ENCODE measurements at places on chromosomes 4 and X.
A peak's percentile ranks its signal among the peaks of the same experiment; 100 is the strongest.

- DNase-seq, result no peak
Observed at GRCh38 chrX:57643698-57644097, 36.4 kb downstream of the NLRP2B start.

GRCh38 chrX:9090766-9091165 is 56.8 kb upstream of the FAM9B start:
- DNase-seq, result no peak

DNA sequence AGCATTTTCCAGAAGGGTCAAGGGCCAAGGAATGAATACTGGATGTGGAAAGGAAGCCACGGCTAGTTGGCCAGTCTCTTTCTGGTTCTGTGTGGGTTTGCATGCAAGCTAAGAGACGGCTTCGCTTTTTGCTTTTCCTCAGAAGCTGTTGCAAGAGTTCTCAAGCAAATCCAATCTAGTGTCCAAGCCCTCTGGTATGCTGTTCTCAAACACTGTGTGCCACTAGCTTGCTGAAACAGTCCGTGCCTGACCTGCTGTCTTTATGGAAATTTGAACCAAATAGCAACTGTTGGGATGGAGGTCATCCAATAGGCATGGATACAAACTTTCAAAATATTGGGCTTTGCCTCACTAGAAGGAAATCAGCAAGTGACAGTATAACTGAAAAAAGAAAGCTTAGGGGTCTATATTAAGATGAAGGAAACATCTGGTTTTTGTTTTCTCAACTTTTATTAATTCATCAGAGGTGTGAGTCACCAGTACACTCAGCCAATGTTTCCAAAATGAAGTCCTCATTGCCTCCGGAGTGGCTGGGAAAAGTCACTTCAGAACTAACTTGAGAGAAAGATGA is 70.5 kb downstream of the SLC9A6 start:
- no peak for DNase-seq

- no peak for DNase-seq
Observed at GRCh38 chr4:118904418-118904817, 15.8 kb downstream of the SYNPO2 start.

GRCh38 chrX:139692908-139693307 is 15.1 kb downstream of the MCF2 start:
- no peak for DNase-seq

- no peak for DNase-seq
Observed at GRCh38 chrX:26109142-26109541, 29.0 kb upstream of the MAGEB18 start.

GRCh38 chr4:15836362-15836761 is 58.2 kb downstream of the CD38 start:
- no peak for DNase-seq

DNA sequence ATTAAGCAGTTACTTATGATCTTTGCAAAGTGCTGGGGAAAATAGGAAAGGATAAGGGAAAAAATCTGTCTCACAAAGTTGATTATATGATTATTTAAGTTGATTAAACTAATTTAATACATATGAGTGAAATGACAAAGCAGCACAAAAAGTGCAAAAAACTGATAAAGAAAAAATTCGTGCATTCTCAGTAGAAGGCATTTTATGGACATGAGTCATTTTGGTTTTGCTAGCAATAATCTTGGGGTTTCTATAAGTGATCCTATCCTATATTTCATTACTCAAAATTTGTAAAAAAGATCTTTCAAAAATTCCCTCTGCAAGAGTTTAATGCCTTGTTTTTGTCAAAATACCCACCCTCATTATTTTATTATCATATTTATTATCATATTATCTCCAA is 224.2 kb upstream of the ANXA10 start:
- DNase-seq, result no peak

DNA sequence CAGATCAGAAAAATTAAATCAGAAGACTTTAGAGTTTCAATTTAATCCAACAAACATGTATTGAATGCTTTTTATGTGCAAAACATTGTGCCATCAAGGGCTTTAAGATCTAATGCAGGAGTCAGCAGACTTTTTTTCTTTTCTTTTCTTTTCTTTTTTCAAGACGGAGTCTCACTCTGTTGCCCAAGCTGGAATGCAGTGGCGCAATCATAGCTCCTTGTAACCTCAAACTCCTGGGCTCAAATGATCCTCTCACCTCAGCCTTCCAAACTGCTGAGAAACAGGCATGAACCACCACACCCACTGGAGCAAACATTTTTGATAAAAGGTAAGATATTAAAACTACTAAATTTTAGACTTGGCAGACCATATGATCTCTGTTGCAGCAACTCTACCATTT is 24.6 kb upstream of the LRBA start:
- DNase-seq, result no peak

DNA sequence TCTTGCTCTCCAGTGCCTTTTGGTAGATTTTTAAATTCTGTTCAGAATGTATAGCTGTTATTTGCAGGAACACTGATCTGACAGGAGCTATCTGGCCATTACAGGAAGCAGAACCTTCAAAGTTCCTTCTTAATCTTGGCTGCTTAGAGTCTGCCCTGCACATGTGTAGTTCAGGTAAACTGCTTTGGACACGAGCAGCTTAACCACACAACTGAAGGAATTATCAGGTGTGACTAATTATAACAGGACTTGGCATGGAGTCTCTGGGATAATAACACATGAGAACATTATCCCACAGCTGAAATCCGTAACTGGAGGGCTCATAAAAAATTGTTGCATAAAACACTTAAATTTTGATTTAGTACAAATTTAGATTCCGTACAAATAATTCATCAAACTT is 11.6 kb upstream of the ING2 start:
- DNase-seq, result no peak

- DNase-seq, result no peak
Observed at GRCh38 chr4:41394481-41394894, 137.8 kb downstream of the UCHL1 start.

- DNase-seq, result no peak
Observed at GRCh38 chrX:84186603-84187532, 1.1 kb downstream of the RPS6KA6 start.

DNA sequence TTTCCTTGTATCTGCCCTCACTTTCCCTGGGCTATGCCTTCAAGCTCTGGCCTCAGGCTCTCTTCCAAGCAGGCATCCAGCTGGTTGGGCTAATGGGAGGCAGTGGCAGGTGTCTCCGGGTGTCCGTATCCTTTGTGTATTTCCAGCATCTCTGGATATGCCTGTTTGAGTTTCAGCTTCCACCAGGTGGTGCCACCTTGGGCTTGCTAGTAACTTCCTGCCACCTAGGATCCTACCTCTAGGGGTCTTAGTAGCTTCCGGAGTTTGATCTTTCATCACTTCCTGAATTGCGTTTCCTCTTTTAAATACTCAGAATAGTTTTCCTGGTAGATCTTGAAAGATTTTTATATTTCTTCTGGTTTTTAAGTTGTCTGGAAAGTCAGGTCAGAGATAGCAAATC is 23.2 kb upstream of the ANOS1 start:
- no peak for DNase-seq

DNA sequence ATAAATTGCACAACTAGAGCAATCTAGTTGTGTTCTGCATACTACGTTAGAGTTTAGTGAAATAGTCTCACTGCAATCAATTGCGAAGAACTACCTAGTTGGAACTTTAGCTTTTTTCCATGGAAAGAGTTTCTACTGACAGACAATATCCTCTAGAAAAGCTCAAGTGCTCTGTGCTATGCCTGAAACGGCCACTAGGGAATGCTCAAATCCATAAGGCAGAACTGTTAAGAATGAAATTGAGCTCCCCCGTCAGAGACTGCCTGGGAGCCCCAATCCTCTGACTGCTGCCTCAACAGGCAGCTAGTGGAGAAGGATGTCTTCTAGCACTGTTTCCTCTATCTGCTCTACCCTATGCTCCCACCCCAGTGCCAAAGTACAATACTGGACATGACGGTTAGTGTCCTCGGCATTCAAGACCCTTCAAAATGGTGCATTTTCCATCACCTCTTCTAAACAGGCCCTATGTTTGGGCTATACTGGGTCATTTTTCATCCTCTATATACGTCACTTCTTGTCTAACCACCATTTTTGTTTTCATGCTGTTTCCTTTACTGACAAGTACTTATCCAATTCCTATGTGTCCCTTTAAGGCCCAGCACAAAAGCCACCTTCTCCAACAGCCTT is 35.3 kb downstream of the FRMD7 start:
- DNase-seq, result peak; percentile 10

DNA sequence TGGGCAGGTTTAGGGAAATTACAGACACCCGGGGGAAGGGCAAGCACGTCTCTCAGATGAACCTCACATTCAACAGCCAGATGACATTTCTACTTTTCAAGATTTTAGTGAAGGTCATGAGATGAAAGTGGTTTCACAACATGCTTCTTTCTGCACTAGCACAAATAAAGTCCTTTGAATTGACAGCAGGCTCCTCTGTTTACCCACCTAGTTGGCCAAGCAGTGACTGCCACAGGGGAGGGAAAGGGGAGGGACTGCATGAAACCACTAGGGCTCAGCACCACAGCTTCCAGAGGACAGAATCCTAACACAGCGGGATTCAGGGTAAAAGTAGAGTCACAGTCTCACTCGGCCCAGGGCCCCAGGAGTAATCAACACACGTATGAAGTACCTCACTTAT is 6.2 kb downstream of the RAB40A start:
- DNase-seq, result no peak

DNA sequence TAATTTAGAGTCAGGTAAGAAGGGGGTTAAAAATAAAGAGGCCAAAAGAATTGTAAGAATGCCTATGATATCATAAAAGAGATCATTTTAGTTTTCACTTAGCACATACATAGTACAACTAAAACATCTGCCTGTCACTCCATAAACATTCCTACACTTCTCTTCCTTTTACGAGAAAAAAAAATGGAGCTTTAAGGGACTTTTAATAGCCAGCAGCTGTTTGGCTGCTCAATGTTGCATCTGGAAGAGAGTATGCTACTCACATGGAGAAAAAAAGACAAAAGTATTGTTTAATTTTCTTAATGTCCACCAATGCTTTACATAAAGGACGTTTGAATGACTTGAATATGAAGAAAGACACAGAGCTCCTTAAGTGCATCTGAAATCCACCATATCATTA is 48.7 kb upstream of the TNIP3 start:
- DNase-seq, result no peak

DNA sequence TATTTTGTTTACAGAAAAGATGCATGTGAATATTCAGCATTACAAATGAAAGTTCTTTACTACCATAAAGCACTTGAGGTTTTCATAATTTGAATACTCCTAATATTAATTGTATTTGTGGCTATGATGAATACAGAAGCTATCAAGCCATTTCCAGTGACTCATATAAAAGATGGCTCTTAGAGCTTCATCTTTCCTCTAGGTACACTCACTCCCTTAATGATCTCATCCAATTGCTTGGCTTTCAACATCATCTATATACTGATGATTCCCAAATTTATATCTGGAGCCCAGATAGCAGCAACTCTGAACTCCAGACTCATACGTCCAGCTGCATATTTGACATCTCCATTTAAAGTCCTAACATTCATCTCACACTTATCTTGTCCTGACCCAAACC is 183.4 kb upstream of the FAM241A start:
- DNase-seq, result no peak

DNA sequence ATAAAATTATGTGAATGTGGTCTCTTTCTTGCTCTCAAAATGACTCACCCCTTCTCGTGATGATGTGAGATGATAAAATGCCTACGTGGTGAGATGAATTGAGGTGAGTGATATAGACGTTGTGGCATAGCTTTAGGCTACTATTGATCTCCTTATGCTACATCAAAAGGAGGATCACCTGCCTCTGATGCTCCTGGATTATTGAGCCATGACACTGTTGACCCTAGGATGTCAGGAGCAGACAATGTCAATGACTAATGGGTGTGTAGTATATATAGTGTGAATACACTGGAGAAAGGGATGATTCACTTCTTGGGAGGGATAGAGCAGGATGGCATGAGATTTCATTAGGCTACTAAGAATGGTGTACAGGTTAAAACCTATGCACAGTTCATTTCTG is 210.7 kb upstream of the PRPS2 start:
- no peak for DNase-seq

DNA sequence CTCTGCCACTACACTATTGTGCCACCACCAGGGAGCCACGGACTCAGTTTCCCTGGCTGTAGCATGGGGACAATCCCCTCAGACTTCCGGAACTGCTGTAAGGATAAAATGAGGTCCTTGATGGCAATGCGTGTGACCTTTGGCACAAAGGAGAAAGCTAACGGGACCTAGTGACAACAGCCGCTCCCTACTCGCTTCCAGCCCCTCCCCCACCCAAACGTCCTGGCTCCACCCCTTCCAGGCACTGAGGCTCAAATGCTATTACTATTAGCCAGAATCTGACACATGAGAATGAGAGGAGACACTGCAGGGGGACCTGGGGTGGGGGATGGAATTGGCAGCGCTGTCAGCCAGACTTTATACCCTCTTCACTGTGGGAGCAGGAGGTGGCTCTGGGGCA is 5.4 kb upstream of the DUSP9 start:
- DNase-seq, result no peak

GRCh38 chr4:11106190-11106589 is 322.5 kb downstream of the HS3ST1 start:
- no peak for DNase-seq

Measured in SK-N-MC (cell line).